ENCODE measurements at places on chromosomes 11 and 22.
A peak's percentile ranks its signal among the peaks of the same experiment; 100 is the strongest.

- no peak for DNase-seq
Observed at GRCh38 chr11:72334651-72335050, 90.7 kb upstream of the PHOX2A start.

DNA sequence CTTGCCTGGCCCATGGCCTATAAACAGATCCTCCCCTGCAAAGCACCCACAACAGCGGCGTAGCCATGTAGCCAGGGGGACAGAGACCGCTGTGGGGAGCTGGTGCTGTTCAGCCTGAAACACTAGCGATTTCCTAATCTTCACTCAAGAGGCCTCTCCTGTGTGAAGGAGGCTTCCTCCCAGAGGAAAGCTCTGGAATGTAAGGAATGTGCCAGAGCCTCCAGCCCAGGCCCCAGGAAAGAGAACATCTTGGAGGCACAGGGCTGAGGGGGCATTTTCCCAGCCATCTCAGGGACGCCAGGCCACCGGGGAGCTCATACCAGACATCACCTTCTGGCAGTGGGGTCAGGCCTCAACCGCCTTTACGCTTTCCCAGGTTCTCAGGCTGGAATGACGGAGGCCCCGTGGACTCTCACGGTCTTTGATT is 24.0 kb downstream of the MIAT start:
- no peak for DNase-seq

- DNase-seq: no peak
Observed at GRCh38 chr11:126647735-126648134, 292.2 kb downstream of the ST3GAL4 start.

GRCh38 chr11:121328967-121329679 is 36.6 kb downstream of the SC5D start:
- no peak for DNase-seq

DNA sequence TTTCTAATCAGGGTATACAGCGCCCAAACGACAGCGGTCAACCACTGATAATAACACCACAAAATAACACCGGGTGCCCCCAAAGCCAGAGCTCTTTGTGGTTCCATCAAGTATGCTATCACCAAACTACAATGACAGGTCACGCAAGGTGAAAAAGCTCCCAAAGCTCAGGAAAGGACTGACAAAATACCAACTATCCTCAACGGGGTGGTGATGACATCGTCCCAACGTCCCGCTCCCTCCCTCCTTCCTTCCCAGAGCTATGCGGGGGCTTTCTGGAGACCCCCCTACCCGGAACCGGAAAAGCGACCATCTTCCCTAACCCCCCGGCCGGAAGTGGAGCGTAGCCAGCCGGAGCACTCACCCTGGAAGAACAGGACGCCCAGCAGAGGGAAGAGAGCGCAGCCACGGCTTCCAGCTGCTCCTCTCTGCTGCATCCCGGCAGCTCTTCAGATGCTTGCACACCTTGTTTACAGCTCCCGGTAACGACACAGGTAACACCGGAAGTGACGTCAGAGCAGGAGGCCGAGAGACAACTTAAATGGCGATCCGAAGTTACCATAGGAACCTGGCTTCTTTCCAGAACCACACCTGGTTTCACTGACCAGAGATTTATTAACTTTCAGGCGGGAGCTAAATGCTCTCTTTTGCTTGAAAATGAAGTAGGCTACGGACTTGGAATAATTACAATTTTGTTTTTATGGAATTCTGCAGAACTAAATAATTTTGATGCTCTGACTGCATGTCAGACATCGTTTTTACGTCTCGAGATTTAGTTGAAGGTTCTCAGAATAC is at the start of gene MPZL3:
TSS of gene MPZL3 (minus strand) at position 508 of the 795 bp plus-strand sequence. CDS start at position 437, 71 bp downstream.
- DNase-seq: peak; percentile 63

DNA sequence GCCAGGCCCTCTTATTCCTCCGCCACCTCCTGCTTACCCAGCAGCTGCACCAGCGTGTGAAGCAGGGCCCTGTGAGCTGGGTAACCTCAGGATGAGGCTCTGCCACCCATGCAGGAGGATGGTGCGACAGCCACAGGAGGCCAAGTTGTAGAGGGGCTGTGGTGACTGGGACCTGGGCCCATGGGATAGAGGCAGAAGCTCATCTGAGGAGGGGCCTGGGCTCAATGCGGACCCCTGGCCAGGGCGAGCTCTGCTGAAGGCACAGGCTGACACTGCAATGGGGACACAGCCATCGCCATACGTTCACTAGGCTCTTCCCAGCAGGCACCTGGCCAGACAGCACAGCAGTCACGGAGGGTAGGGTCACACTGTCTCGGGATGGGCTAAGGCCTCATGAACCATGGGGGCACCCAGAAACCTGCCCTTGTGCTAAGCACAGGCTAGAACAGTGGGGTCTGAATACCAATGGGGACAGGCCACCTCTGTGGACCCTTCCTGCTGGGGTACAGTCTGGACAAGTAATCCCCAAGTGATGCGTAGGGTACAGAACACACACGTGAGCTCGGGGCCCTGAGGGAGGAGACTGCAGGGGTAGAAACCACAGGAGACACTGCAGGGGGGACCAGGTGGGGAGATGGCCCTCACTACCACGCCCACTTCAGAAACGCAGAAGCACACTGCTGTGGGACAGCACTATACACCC is 35.3 kb downstream of the GNB1L start:
- DNase-seq: no peak

DNA sequence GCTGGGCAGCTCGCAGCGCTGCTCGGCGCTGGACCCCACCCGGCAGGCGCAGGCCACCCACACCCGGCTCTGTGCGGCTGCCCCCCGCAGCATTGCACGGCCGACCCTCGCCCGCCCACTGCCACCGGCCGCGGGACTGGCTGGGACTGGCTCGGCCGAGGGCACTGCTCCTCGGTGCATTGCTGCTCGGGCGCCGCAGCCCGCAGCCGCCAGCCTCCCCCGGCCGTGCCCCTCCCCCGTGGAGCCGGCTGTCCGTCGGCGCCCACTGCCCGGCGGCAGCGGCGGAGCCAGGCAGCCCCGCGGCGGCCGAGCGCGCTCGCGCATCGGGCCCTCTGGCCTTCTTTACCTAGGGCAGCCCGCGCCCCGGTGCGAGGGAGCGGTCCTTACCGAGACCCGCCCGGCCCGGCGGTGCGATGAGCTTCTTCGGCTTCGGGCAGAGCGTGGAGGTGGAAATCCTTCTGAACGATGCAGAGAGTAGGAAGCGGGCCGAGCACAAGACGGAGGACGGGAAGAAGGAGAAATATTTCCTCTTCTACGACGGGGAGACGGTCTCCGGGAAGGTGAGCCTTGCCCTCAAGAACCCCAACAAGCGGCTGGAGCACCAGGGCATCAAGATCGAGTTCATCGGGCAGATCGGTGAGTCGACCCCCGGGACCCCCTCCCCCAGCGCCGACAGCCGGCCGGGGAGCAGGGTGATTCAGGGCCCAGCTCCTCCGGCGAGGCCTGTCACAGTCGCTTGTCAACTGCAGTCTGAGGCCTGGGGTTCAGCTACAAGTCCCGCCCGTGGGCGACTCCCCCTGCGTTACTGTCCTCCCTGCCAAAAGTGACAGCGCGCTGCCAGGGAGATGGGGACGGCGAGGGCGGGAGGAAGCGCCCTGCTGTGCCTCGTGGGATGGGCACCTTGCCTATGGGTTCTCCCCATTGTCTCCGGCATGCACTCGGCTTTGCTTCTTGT is 516 bp downstream of the VPS26B start:
- peak; percentile 27 for DNase-seq

- DNase-seq: peak; percentile 20
Observed at GRCh38 chr22:46971099-46971763, 208.8 kb downstream of the TBC1D22A start.

DNA sequence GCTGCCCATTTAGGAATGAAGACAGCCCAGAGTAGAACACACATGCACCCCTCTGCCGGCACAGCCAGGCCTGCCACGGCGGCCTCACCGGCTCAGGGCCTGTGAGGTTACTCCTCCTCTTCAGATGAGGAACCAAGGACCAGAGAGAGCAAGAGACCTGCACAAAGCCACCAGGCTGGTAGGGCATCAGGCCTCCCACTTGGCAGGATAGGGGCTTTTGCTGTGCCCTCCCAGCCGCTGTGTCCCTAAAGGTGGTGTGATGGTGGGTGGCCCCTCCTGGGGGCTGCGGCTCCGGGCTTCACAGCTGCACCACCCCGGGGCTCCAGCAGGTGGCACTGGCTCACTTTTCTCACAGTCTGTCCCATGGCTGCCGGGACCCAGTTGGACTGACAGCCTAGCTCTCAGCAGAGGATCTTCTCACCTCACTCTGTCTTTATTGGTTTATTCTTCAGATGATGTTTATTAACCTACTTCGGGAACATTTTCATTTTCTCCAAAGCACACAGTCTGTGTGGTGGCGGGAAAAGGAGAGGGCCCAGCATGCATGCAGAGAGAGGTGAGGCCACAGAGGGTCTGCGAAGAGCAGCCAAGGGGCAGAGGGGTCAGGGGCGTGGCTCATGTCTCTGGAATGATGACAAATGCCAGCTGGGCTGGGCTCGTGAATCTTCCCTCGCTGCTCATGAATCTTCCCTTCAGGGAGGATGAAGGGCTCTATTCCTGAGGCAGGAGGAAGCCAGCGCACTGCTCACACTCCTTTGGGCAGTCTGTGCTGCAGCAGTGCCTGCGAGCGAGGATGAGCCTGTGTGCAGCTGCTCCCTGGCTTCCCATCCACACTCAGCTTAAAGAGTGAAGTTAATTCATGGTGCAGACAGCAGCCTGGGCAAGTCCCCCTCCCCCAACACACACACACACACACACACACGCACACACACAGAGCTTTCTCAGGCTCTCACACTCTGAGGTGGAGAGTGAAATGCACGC is 101.1 kb upstream of the PITPNB start:
- peak; percentile 34 for DNase-seq

GRCh38 chr11:101620026-101620425 is 36.2 kb upstream of the TRPC6 start:
- no peak for DNase-seq

- DNase-seq: no peak
Observed at GRCh38 chr11:12376259-12377081, 901 bp upstream of the PARVA start.

GRCh38 chr11:70522593-70523311 is 124.4 kb downstream of the CTTN start:
- DNase-seq: no peak

DNA sequence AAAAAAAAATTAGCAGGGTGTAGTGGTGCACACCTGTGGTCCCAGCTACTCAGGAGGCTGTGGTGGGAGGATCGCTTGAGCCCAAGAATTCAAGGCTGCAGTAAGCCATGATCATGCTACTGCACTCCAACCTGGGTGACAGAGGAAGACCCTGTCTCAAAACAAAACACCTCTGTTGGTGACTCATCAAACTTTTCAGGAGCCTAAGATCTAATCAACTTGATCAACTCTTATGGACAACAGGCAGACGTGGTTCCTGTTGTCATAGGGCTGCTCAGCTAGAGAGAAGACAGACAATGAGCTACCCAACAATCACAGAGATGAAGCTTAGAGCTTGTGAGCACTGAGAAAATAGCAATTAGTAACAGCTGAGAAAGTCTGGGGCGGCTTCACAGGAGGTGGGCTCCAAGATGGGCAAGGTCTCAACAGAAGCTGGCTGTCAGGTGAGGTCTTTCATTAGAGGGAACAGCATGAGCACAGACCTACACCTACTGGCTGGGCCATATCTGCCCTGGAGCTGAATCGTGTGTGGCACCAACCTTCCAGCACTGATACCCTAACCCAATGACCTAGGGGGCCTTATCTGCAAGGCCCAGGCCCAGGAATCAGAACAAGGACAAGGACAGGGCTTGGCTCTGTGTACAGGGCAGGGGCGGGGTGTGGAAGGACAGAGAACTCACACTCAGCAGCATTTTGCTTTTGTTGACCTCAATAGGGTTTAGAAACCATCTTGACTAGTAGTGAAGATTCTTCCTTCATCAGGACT is 7.2 kb upstream of the UCP3 start:
- DNase-seq: no peak

DNA sequence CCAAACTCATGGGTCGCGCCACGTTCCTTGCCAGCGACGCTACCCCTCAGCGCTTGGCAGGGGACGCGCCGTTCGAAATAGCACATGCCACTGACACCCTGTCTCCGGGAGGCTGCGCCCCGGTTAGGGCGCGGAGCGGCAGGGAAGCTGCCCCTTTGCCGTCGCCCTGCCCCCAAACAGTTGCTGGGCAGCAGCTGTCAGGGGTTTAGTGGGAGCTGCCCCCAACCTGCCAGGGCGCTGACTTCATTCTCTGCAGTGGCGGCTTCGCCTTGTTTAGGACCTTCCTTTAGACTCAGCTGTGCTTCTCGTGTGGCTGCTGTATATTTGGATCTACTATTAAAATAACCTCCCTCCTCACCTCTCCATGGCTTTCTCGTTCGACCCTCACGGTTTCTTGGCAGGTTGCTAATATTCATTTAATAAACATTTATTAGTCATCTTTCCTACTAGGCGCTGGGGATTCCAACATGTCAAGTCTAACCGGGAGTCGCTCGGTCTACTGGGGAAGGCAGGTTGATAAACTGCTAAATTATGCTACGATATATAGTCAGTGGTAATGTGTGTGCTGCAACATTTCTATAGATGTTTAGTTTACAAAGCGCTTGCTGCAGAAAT is 782 bp downstream of the TMEM109 start:
- peak; percentile 48 for DNase-seq

- no peak for DNase-seq
Observed at GRCh38 chr11:120078397-120078796, 59.5 kb downstream of the TRIM29 start.

DNA sequence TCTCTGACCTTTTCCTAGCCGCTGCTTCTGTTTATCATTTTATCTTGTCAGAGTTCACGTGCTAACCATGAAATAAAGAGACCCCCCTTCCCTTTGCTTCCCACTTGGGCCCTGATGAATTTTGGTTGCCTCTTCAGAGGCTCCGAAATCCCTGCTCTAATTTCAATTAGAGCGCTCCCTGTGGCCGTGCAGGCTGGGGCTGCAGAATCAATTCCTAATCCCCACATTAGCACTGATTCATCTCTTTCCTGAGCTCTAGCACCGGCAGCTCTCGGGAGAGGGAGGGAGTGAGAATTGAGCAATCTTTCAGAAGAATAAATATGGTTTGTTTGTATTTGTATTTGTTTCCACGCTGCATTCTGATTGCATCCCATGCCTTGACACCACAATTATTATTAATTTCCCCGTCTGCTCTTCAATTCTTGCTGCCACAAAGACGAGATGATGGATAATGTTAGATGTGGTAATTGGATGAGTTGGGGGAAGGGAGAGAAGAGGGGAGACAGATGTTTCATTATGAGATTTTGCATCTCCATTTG is 76.9 kb downstream of the NTM start:
- DNase-seq: no peak
